ENCODE measurements at places on chromosomes 11 and 22. TPM values are rescaled to one million over a fixed set of nuclear protein-coding genes. Genes with fewer than 3 reads are reported as not detected.

The TBX10 gene
- not detected for total RNA-seq

GRCh38 chr11:1351278-1351937 is 38.3 kb upstream of the BRSK2 start:
- no peak for DNase-seq
- peaks cover 23% of the 10 kb centered on the region for H3K27me3 ChIP-seq
- H3K27ac ChIP-seq, result no peak overlapping the region
- H3K36me3 ChIP-seq, result no peaks in the 10 kb centered on the region

The TSPAN32 gene
- total RNA-seq, result 4.4 TPM

The C11orf21 gene
- 0.39 TPM for total RNA-seq

The MYBPC3 gene
- 0.60 TPM for total RNA-seq

GRCh38 chr11:110431051-110431672 is 1.4 kb downstream of the FDX1 start:
- peak overlapping the region; percentile 89 for H3K4me3 ChIP-seq
- H3K27ac ChIP-seq, result peak overlapping the region; percentile 97
- H3K36me3 ChIP-seq, result no peaks in the 10 kb centered on the region

- H3K27ac ChIP-seq, result no peak overlapping the region
- H3K27me3 ChIP-seq, result no peaks in the 10 kb centered on the region
- H3K4me1 ChIP-seq, result peaks cover 3% of the 10 kb centered on the region
- no peaks in the 10 kb centered on the region for H3K36me3 ChIP-seq
- peak; percentile 92 for DNase-seq
- no peak overlapping the region for H3K4me3 ChIP-seq
Observed at GRCh38 chr11:10366568-10367331, 61.9 kb downstream of the ADM start.

GRCh38 chr11:57484141-57484710 is 23.9 kb downstream of the RTN4RL2 start:
- H3K4me1 ChIP-seq, result peaks cover 10% of the 10 kb centered on the region
- H3K27ac ChIP-seq, result no peak overlapping the region
- no peaks in the 10 kb centered on the region for H3K27me3 ChIP-seq
- H3K4me3 ChIP-seq, result no peak overlapping the region
- no peaks in the 10 kb centered on the region for H3K36me3 ChIP-seq

The DLG2 gene
- total RNA-seq, result 6.5 TPM

GRCh38 chr11:33970984-33971466 is 79.1 kb upstream of the LMO2 start:
- H3K27me3 ChIP-seq, result no peaks in the 10 kb centered on the region
- H3K4me3 ChIP-seq, result no peak overlapping the region

DNA sequence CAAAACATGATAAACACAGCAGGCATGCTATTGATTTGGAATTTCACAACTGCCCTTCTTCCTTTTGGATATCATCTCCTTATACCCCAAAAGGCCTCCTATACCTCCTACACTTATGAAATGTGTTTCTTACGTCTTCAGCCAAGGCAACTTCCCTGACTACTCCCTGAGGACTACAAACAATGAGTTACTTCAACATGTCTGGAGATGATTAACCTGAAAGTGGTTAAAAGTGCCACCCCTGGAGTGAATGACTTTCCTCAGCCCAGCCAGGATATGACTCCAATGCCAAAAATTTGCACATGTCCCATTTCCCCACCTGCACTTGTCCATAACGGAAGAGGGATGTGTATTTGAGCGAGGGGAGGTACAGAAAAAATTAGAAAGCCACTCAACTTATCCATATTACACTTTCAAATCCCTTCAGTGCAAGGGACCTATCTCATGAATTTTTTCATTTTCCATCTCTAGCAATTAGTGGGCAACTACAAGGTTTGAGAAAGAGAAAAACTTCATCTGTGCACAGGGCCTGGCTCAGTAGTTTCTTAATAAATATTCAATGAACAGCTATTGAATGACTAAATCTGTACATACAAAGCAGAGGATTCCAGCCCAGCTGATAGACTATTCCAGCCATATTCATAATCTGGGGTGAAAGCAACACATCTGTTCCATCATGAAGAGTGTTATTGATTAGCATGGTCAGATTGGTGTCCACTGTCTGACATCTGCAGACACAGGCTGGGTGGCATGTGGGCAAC is 36.8 kb downstream of the KIRREL3 start:
- DNase-seq, result no peak
- no peak overlapping the region for H3K4me3 ChIP-seq
- H3K4me1 ChIP-seq, result no peaks in the 10 kb centered on the region

- H3K36me3 ChIP-seq, result no peaks in the 10 kb centered on the region
- H3K4me1 ChIP-seq, result peaks cover 67% of the 10 kb centered on the region
- no peak overlapping the region for H3K4me3 ChIP-seq
- no peak for DNase-seq
Observed at GRCh38 chr11:69156235-69156639, 502 bp downstream of the SMIM38 start.

- H3K4me3 ChIP-seq, result no peak overlapping the region
- no peaks in the 10 kb centered on the region for H3K4me1 ChIP-seq
- no peak overlapping the region for H3K27ac ChIP-seq
- no peak for DNase-seq
Observed at GRCh38 chr11:15180212-15180792, 65.6 kb downstream of the INSC start.

GRCh38 chr11:105466582-105467228 is 143.2 kb upstream of the GRIA4 start:
- H3K27ac ChIP-seq, result no peak overlapping the region
- H3K36me3 ChIP-seq, result no peaks in the 10 kb centered on the region
- H3K4me3 ChIP-seq, result no peak overlapping the region

DNA sequence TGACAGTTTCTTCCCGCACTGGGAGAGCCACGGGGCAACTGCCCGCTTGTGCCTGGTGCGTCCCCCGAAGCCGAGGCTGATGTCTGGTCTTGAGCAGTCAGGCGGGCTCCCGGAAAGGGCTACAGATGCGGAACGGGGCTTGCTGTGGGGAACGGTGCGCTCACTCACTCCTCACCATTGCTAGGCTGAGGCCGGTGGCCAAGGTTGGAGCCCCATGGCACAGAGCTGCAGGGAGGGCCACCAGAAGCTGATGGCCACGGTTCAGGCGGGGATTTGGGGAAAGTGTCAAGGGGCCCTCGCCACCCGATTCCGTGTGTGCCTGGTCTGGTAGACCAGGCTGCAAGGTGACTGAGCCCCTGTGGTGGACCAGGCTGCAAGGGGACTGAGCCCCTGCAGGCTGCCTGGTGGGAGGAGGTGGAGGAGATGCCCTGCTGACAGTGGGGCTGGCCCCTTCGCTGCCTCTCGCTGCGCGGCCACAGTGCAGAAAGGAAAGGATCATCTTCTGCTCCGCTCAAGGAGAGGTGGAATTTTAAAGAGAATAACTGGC is 1315.8 kb downstream of the BRD1 start:
- DNase-seq, result no peak
- no peaks in the 10 kb centered on the region for H3K36me3 ChIP-seq
- no peaks in the 10 kb centered on the region for H3K27me3 ChIP-seq
- H3K4me1 ChIP-seq, result peaks cover 27% of the 10 kb centered on the region
- no peak overlapping the region for H3K27ac ChIP-seq

DNA sequence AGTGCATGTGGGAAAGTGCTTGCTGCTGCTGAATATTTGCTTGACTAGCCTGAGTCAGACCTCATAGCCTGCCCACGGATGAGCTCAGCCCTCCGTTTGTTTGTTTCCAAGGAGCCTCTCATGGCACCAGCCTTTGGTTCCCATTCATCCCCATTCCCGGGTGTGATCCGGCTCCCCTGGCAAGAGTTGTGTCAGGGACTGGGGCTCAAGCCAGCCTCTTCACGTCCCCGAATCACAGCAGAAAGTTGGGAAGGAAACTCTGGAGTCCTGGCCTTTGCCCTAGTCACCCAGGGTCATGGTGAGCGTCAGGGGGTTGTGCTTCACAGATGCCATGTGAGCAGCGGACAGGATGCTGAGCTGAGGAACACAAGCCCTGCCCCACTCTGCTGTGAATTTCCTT is 13.8 kb downstream of the SEC14L3 start:
- no peak for DNase-seq
- H3K27ac ChIP-seq, result no peak overlapping the region
- no peaks in the 10 kb centered on the region for H3K36me3 ChIP-seq
- no peak overlapping the region for H3K4me3 ChIP-seq

- DNase-seq, result no peak
- no peaks in the 10 kb centered on the region for H3K4me1 ChIP-seq
- no peaks in the 10 kb centered on the region for H3K27me3 ChIP-seq
- H3K4me3 ChIP-seq, result no peak overlapping the region
- no peak overlapping the region for H3K27ac ChIP-seq
Observed at GRCh38 chr11:6333095-6333494, 12.8 kb upstream of the CAVIN3 start.

GRCh38 chr11:33879375-33879774 is 12.5 kb downstream of the LMO2 start:
- H3K4me1 ChIP-seq, result no peaks in the 10 kb centered on the region
- H3K27me3 ChIP-seq, result no peaks in the 10 kb centered on the region
- H3K36me3 ChIP-seq, result no peaks in the 10 kb centered on the region
- H3K4me3 ChIP-seq, result no peak overlapping the region
- H3K27ac ChIP-seq, result no peak overlapping the region

The RASSF10 gene
- total RNA-seq, result not detected

DNA sequence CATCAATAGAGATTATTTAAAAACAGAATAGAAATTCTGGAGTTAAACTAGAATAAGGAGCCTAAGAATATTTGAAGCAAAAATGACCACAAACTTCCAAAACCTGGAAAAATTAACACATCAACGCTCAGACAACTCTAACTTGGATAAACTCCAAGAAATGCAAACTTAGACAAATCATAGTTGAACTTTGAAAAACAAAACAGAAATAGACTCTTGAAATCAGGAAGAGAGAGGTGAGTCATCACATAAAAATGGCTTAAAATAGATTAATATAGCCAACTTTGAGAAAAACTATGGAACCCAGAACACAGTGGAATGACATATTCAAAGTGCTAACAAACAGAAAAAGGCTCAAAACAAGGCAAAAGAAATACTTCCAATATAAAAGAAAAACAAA is 974.2 kb downstream of the JRKL start:
- no peaks in the 10 kb centered on the region for H3K4me1 ChIP-seq
- no peaks in the 10 kb centered on the region for H3K27me3 ChIP-seq
- H3K27ac ChIP-seq, result no peak overlapping the region
- no peak overlapping the region for H3K4me3 ChIP-seq
- DNase-seq, result no peak

DNA sequence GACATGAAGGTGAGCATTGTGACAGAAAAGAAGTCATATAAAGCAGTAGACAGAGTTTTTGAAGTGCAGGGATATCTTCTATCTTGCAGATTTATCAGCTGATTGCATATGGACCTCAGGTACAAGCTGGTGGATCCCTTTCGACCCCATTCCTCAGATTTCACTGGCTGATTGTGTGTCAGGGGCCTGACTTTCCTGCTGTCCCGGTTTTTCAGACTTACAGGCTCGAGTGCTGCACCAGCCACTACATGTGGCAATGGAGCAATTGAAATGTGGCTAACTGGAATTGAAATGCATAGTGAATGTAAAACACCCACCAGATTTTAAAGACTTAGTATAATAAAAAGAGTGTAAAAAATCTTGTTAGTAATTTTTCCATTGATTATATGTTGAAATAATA is 50.3 kb downstream of the CLMP start:
- H3K27ac ChIP-seq, result no peak overlapping the region
- H3K27me3 ChIP-seq, result no peaks in the 10 kb centered on the region
- H3K4me3 ChIP-seq, result no peak overlapping the region
- no peaks in the 10 kb centered on the region for H3K36me3 ChIP-seq
- DNase-seq, result no peak

- H3K4me1 ChIP-seq, result no peaks in the 10 kb centered on the region
- H3K27me3 ChIP-seq, result no peaks in the 10 kb centered on the region
- H3K36me3 ChIP-seq, result no peaks in the 10 kb centered on the region
- DNase-seq, result no peak
- no peak overlapping the region for H3K27ac ChIP-seq
Observed at GRCh38 chr11:69352166-69352565, 58.2 kb downstream of the MYEOV start.

The APOA4 gene
- total RNA-seq, result not detected

- no peak for DNase-seq
- no peaks in the 10 kb centered on the region for H3K27me3 ChIP-seq
- no peak overlapping the region for H3K27ac ChIP-seq
- no peaks in the 10 kb centered on the region for H3K36me3 ChIP-seq
- no peaks in the 10 kb centered on the region for H3K4me1 ChIP-seq
Observed at GRCh38 chr22:30193031-30193775, 53.4 kb downstream of the LIF start.

DNA sequence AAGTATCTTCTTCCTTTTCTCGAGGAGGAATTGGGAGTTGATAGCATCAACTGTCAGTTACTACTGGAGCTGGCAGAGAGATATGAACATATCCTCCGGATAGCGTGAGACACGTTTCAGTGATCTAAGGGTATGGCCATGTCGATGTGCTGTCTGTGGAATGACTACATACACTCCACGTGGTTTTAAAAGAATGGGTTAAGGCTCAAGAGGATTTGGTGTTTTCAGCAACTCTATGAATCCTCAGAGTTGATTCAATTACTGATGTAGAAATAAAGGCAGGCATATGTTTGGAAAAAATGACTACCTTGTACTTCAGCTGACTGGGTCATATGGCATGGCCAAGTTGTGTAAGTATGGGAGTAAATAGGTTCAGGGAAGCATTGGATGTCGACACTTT is 22.9 kb downstream of the MMP13 start:
- H3K27ac ChIP-seq, result no peak overlapping the region
- H3K4me3 ChIP-seq, result no peak overlapping the region
- no peak for DNase-seq
- no peaks in the 10 kb centered on the region for H3K27me3 ChIP-seq
- no peaks in the 10 kb centered on the region for H3K4me1 ChIP-seq

DNA sequence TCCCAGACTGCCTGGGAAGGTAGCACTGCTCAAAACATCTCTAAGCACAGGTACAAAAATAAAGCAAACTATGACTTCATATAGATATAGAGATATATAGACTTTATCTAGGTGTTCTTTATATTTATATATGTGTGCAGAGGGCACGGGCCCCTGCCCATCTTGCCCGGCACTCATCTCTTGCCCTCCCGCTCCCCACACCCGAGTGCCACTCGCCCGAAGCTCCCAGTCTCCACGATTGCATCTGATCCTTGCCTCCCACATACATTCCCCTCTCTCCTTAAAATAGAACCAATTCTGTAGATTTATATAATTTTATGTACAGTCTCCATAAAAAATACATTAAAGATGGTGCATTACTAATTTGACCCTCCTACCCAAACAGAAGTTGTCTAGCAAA is 55.5 kb downstream of the IGSF9B start:
- no peak overlapping the region for H3K4me3 ChIP-seq
- H3K27ac ChIP-seq, result no peak overlapping the region
- no peaks in the 10 kb centered on the region for H3K27me3 ChIP-seq

The POU2AF1 gene
- not detected for total RNA-seq

DNA sequence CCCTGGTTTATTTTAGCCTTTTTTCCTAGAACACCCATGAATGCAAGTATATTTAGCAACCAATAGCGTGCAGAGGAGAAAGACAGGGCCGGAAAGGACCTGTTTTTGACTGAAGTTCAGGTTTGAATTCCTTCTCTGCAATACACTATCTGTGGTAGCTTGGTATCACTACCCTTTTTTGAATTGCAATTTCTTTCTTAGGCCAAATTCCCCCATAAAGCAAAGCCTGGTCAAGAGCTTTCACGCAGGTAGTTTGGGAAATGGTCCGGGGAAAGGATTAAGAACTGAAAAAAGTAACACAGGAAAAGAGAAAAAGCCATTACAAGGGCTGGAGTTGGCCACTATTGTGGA is 38.8 kb upstream of the PAMR1 start:
- DNase-seq, result no peak
- no peaks in the 10 kb centered on the region for H3K27me3 ChIP-seq
- no peak overlapping the region for H3K27ac ChIP-seq
- no peaks in the 10 kb centered on the region for H3K36me3 ChIP-seq

Data from tibial nerve (tissue), 4 donors.